Posterior vena cava (tissue), 2 donors: ENCODE measurements at places on chromosomes 3 and 15. TPM values are rescaled to one million over a fixed set of nuclear protein-coding genes. Genes with fewer than 3 reads are reported as not detected.

GRCh38 chr3:13045904-13046568, 27.2 kb downstream of the IQSEC1 start:
- no peak for DNase-seq

DNA sequence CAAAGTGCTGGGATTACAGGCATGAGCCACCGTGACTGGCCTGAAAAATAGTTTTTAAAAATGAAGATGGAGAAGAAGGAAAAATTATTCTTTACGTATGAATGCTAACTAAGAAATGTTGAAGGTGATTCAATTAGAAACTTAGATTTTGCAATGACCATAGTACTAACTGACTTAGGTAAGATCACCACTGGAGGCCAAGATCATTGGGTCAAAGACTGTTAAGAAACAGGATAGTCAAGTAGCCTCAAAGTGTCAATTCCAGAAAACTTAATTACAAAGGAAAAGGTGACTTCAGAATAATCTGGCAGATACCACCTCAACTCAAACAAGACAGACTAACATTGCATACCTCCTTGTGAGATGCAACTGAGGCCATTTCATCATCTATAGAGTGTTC, 119.3 kb downstream of the FRMD4B start:
- DNase-seq, result no peak

TLR9 gene
- total RNA-seq, result 0.46 TPM

- DNase-seq, result no peak
These were observed 76.6 kb downstream of the RBPMS2 start for GRCh38 chr15:64698823-64699222.
